ENCODE measurements at places on chromosomes 16 and 17.

- no peak for DNase-seq
These were observed 18.2 kb downstream of the NLRC5 start for GRCh38 chr16:57007530-57007929.

GRCh38 chr17:29066606-29067005 lies 23.7 kb downstream of the PIPOX start:
- DNase-seq: no peak

DNA sequence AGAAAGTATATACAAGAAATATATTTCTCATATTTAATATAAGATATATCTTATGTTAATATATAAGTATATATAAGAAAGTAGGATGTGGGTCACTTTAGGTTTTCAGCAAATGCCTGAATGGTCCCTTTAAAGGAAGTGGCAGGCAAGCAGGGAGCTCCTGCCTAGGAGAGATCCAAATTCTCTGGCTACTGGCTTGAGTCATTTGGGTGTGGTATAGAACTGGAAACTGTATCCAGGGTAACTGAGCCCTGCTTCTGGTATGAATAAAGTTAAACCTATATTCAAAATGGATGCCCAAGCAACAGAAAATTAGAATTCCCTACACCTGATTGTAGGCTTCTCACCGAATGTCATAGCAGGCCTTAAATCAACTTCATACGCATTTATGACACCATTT lies 144.4 kb downstream of the ZNF18 start:
- DNase-seq: no peak

DNA sequence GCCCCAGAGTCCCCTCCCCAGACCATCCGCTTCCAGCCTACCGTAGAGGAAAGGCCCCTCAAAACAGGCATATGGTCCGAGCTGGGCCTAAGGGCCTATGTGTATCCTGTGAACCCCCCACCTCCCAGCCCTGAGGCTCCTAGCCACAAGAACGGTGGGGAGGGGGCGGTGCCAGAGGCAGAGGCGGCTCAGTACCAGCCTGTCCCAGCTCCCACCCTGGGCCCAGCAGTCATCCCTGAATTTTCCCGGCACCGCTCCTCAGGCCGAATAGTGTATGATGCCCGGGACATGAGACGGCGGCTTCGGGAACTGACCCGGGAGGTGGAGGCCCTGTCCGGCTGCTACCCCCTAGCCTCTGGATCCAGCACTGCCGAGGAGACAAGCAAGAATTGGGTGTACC lies 1.1 kb downstream of the SPEM1 start:
- DNase-seq: no peak

GRCh38 chr16:4455081-4455480 lies 19.3 kb downstream of the NMRAL1 start:
- DNase-seq: no peak

DNA sequence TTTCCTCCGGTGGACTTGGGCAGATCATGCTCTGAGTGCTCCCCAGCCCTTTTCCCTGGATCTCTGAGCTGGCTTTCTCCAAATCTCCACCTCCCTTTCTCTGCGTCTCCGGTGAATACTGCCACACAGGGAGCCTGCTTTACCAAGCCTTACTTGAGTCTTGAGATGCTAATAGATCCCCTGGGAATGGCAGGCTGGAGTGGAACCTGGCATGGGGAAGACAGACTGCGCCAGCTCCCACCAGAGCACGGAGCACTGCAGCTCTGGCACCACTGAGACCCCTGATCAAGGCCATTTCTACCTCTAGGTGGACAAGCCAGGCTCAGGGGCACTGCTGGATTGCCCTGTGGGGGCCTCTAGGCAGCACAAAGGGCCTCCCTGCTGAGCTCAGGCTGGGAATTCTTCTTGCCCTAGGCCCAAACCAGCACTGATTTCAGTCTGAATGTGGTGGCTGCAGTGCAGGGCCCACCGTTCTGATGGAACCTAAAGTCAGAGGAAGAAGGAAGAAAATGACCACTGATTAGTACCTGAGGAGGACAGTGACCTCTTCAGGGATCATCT lies 74.3 kb upstream of the CRHR1 start:
- no peak for DNase-seq

GRCh38 chr16:27974896-27975540 lies 88.5 kb downstream of the GSG1L start:
- no peak for DNase-seq

DNA sequence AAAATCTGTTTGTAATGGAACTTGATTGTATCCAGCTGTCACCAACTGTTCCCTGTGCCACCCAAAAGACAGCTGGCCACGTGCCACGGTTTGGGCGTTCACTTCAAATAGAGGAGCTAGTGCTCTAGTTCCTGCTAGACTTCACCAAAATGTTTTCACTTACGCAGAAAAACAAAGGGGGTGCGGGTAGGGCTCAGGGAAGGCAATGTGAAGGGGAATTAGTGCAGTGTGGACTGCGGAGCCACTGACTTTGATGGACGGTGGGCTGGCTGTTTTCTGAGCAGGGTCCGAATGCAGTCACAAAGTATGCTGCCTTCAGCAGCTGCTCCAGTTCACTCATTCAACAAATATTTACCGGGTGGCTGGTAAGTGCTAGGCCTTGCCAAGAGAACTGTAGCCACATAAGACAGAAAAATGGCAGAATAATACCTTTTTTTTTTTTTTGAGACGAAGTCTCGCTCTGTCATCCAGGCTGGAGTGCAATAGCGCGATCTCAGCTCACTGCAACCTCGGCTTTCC lies 7.6 kb upstream of the CYTH1 start:
- no peak for DNase-seq

GRCh38 chr17:50686494-50687199 lies 21.1 kb downstream of the ANKRD40 start:
- DNase-seq: no peak

DNA sequence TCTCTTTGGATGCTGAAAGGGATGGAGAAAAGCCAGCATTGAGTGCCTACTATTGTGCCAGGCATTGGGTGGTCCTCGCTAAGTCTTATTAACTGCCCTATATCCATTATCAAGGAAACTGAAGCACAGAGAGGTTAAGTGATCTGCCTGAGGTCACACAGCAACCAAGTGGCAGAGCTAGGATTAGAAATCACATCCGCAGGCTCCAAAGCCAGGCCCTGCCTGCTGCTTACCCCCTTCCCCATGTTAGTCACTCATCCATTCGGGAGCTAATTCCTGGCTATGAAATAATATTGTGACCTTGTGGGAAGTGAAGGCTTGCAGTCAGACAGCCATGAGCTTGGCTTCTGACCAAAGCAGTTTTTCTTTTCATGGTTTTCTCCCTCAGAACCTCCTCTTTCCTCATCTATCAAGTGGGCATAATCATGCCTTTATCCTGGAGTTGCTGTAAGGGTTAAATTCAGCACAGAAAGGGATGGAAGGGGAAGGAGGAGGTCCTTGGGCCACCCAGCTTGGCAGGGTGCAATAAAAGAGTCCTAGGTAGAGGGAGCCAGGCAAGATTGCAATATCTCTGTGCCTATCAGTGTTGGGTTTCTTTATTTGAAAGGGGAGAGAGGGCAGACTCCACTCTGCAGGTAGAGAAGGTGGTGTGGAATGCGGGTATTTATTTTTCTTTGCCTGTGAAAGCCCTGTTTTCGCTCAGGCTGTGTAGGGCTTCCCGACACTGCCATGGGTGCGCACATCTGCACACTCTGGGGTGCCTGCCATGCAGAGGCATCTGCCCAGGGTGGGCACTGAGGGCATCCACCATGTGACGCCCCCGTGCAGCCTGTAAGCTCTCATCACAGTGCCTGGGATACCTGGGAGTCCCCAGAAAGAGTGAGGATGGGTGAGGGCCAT lies 11.3 kb downstream of the RAI1 start:
- DNase-seq: no peak

DNA sequence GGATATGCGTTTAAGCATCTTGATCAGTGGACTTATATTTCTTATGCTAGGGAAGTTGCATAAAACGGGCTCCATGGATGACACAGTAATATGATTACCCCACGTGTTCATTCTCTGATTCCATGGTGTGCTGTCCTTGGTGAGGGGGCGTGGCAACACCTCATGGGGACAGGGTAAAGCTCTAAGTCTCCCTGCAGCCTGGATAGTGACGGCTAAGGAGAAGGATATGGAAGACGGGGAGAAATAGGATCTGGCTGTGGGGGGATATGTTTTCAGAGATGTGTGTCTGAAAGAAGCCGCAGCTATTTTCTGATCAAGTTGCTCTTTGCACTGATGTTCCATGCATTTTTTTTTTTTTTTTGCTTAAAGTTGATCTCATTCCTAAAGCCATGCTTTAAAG lies 84.3 kb downstream of the MARCHF10 start:
- DNase-seq: no peak

DNA sequence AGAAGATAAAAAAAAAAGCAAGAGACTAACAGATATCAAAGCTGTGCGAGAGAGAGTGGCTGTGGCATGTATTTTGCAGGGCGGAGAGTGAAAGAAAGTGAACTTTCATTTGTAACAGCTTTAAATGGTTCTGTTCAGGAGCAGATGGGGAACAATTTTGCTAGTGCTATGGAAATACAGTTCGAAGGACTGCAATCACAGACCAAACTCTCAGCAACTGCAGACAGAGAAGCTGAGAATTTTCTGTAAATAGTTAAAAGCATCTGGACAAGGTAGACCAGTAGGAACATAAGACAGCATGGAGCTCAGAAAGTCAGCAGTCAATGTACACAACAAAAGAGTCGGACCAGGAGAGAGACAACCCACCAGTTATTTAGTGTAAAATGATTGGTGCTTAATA lies 62.3 kb downstream of the TBX4 start:
- no peak for DNase-seq

- no peak for DNase-seq
These were observed 27.8 kb downstream of the C16orf96 start for GRCh38 chr16:4583906-4584305.

- no peak for DNase-seq
These were observed 82.6 kb downstream of the HIC1 start for GRCh38 chr17:2137342-2138098.

- no peak for DNase-seq
These were observed 452.5 kb downstream of the HS3ST3B1 start for GRCh38 chr17:14753383-14753782.

GRCh38 chr16:56938664-56939513 lies 6.9 kb downstream of the HERPUD1 start:
- DNase-seq: no peak

GRCh38 chr16:72910875-72911274 lies 137.1 kb downstream of the ZFHX3 start:
- DNase-seq: no peak

- DNase-seq: no peak
These were observed 9.0 kb downstream of the DECR2 start for GRCh38 chr16:410516-411178.

DNA sequence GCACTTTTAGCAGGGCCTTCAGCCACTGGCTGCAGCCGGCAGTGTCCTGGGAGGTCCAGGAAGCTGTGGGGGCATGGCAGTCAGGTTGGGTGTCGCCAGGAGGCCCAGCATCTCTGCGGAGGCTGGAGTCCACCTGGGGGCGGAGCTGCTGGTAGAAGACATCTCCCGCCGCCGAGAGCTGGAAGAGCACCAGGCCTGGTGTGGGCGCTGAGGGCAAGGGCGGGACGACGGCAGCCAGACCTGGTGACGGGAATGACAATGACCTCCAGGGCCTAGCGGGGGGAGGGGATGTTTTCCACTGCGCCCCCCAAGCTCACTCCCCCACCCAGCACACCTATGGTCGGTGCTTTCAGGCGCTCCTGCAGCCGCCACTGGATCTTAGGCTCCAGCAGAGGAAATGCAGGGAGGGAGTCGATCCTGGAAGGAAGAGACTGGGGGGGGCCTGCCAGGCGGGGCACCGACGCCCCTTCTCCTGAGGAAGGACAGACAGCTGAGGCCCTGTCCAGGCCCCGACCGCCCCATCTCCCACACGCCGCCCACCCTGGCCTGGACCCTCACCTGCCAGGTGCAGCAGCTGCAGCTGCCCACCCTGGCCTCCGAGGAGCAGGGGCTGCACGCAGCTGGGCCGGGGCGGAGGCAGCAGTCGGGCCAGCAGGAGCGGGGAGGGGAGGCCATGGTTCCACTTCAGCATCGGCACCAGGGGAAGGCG lies 7.1 kb downstream of the TAF1C start:
- DNase-seq: no peak

- DNase-seq: no peak
These were observed 11.9 kb downstream of the GSE1 start for GRCh38 chr16:85625053-85625452.

- no peak for DNase-seq
These were observed 675 bp upstream of the PDZD9 start for GRCh38 chr16:22001591-22001990.

DNA sequence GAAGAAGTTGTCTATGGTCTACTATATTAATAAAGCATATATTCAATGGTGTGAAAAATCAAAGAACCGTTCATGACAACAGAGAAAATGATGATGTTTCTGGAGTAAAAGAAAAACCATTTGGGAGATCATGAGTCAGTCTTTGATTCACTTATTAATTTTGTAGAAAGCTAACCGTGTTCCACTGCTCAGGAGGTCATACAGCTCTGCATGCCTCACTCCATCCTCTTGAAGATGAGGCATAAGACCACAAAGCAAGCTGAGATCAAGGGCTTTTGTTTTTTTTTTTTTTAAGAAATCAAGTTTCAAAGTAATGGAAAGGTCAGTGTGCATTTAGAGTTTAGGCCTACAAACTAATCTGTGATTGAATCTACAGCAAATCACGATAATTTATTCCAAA lies 206.4 kb downstream of the CEP112 start:
- no peak for DNase-seq

DNA sequence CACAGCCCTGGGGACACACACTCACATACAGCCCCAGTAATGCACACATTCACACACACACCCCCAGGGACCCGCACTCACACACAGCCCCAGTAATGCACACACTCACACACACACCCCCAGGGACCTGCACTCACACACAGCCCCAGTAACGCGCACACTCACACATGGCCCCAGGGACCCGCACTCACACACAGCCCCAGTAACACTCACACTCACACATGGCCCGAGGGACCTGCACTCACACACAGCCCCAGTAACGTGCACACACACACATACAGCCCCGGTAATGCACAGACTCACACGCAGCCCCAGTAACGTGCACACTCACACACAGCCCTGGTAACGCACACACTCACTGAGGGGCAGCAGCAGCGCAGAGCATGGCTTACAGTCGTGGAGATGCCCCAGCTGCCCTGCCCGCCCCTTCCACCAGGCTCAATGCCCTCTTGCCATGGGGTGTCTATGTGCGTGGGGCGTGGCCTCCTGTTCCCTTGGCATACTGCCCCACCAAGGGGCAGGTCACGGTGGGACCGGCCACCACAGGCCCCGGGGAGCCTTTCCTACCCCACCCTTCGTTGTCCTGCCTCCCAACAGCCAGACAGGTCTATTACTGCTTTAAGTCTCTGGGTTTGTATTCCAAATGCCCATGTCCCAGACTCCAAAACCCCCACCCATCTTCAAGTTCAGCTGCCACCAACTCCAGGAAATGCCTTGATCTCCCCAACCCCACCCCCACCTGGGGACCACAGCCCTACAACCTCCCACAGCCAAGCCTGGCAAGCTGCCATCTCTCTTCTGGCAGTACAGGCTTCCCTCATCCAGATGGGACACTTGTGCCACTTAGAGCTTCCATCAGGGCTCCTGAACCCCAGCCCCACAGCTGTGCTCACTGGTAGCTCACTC lies 2.7 kb downstream of the CCDC102A start:
- DNase-seq: no peak

Measured in cortex of kidney (tissue), 1 donor.